Posterior vena cava (tissue), 2 donors: ENCODE measurements at places on chromosomes 16 and 17. TPM values are rescaled to one million over a fixed set of nuclear protein-coding genes. Genes with fewer than 3 reads are reported as not detected.

DHX58 gene
- 13.0 TPM for total RNA-seq

TBC1D3H gene
- total RNA-seq: not detected

CPHXL2 gene
- total RNA-seq: not detected

NPIPA2 gene
- total RNA-seq: 3.4 TPM

DNA sequence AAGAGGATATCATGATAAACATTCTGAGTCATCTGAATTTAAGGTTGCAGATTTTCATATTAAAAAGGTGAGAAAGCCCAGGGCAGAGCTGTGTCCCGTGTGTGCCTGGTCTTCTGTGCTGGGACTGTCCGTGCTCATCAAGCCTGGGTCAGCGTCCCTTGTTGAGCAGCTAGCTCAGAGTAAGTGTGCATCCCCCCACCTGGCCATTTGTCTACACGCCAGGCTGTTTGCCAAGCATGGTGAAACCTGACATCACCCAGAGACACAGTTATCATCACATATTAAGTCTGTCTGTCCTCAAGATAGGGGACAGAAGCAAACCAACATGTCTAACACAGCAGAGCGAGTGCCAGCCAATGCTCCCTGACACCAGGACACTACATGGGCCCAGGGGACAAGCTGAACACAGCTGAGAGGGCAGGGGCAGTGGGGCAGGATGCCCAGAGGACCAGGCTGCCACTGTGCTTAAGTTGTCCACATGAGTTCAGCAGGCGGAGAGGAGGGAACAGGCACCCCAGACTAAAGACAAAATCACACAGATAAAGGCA, 57.9 kb upstream of the CNEP1R1 start:
- peak; percentile 32 for DNase-seq

- DNase-seq: no peak
Observed at GRCh38 chr17:47831934-47832327, 461 bp downstream of the LRRC46 start.

- DNase-seq: no peak
Observed at GRCh38 chr16:49773534-49774475, 82.1 kb downstream of the ZNF423 start.

DNA sequence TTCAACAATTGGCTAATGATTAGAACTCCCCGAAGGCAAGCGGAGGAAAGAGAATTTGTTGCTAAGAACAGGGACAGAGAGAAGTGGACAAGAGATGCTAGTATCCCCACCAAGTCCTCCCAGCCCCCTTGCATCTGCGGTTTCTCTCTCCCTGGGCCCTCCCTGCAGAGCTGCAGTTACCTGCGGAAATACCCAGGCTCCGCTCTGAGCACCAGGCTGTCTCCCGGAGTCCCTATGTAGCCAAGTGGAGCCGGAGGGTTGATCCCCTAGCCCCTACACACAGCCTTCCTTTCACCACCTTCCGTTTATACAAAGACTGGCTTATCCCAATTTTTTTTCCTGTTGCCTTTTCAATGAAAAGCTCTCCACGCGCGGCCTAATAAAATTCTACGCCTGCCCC, 834.4 kb downstream of the KCNJ2 start:
- no peak for DNase-seq

GRCh38 chr17:44940317-44940716, 7.3 kb downstream of the KIF18B start:
- no peak for DNase-seq

DNA sequence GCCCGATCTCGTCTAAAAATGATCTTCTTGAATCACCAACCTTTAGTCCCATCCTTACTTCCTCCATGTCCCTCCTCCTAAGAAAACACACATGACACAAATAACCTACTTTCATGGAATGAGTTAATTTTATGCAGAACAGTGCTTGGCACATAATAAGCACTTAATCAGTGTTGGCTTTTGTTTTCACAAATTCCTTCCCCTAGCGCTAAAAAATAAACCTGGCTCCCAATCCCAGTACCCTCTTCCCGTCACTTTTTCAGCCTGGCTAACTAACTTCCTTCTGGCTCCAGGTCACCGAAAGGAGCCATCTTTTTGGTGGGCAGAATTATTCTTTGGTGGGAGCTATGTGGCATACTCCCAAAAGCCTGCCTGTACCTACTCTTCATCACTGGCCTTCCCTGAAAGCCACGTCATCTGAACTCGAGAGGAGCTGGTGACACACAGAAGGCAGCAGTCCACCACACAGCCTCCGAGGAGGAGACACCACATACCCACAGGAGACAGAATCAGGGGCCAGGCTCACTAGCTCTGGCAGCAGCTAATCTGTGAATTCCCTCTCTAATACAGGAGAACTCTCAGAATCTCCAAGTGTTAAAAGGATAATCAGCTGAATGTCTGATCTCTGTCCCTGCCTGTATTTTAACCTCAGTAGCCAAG, 114.5 kb downstream of the SMG6 start:
- no peak for DNase-seq

DNA sequence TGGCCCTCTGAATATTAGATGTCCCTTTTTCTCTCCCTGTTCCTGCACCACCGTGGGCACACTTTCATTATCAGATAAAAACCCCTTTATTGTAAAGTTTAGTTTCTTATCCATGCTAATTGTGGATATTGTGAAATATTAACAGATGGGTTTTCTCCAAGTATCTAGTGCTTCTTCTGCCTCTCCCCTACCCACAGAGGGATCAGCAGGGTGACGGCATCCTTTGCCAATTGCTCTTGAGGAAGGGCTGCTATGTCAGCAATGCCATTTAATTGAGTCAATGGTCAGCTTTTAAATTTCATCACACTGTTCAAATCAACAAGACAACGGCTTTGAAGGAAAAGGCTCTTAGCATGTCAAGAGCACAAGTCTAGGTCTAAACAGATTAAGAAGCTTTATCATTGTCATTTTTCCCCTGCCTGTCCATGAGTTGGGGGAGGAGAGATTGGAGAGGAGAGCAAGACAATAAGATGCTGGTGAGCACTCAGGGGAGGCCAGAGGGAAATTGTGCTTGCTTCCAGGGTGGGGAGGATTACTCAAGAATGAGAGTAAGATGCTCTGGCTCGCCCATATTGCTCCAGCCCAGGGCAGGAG, 443.0 kb upstream of the CCL2 start:
- no peak for DNase-seq

- DNase-seq: no peak
Observed at GRCh38 chr16:24995033-24995432, 20.1 kb downstream of the ARHGAP17 start.

- no peak for DNase-seq
Observed at GRCh38 chr17:13228225-13228624, 210.4 kb upstream of the ELAC2 start.

DNA sequence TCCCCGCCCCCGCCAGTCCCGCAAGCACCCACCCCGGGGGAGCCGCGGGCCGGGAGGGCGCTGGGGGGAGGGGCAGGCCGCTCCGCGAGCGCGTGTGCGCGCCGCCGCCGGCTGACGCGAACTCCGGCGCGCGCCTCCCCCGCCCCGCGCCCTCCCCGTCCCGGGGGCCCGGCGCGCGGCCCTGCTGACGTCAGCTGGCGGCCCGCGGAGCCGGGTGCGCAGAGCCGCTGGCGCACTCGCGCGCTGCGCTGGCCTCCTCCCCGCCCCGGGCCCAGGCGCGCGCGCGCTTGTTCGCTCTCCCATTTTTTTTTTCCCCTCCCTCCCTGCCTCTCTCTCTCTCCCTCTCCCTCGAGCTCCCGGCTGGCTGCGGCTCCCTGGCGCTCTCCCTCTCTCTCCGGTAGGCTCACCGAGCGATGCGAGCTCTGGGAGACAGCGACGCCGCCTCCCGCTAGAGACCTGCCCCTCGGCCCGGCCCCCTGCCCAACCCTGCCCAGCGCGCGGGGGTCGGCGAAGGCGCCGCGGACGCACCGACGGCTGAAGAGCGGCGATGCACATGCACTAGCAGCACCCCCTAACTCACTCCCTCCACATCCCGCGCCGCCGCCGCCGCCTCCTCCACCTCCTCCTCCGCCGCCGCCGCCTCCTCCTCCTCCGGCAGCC, at the start of gene GNAO1:
TSS of gene GNAO1 (plus strand) at position 334 of the 660 bp plus-strand sequence. CDS start 747 bp downstream, outside the sequence.
- DNase-seq: peak; percentile 90

DNA sequence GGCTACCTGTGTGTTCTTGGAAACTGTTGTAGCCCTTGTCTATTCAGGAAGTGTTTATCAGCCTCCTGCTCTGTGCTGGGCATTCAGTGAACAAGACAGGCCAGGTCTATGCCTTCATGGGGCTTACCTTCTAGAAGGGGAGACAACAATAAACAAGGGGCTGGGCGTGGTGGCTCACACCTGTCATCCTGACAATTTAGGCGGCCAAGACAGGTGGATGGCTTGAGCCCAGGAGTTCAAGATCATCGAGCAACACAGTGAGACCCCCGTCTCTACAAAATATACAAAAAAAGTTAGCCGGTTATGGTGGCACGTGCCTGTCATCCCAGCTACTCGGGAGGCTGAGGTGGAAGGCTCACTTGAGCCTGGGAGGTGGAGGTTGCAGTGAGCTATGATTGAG, 5.5 kb upstream of the GSG1L start:
- DNase-seq: no peak

DNA sequence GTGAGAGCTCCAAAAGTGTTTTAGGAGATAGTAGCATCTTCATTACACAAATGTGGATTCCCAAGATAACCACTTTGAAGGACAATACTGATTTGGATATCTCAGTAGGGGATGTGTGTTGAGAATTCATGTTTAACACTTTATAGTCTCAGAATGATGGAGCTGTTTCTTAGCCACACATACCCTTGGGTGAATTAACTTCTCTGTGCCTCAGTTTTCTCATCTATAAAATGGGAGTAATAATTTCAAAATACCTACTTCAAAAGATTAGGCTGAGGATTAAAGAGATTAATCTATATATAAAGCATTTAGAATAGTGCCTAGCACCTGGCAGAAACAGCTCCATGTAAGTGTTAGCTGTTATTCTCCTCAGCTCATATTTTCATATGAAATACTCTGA, 19.0 kb downstream of the LPCAT2 start:
- no peak for DNase-seq

- DNase-seq: no peak
Observed at GRCh38 chr16:2048116-2048543, 345 bp downstream of the TSC2 start.

GRCh38 chr17:17812211-17813054, 24.4 kb downstream of the SREBF1 start:
- peak; percentile 89 for DNase-seq

DNA sequence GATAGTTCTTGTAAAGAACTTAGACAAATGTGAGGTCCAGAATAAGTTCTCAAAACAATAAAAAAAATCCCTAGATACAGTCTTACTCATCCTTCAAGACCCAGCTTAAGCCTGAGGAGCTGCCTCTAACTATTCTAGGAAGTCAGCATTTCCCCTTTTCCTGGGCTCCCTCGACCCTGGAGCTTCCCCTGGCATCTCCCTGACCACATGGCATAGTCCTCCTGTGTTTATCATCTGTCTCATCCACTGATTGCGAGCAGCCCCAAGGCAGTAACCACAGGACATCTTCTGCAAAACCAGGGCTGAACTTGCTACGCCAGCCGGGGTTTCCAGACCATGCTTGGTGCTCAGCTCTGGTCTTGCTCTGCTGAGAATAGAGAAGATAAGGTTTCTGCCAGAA, 36.7 kb upstream of the NLRP1 start:
- DNase-seq: no peak
